ENCODE measurements at places on chromosomes 7 and 10.

DNA sequence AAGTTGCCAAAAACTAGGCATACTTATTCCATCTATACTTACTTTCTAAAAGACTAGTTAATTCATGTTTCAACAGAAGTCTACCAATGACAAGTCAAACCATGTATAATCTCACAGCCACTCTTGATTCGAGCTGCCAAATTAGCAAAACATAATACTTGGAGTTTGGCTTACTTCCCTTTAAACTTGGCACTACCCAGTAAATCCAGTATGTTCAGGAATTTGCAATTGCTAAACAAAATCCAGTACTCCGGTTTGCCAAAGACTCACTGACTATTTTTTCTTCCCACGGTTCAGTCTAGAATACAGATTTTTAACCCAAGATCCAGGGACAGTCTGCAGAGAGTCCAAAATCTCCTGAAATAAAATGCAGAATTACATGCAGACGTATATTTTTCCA lies 4.6 kb downstream of the OAT start:
- no peak for DNase-seq

GRCh38 chr7:155291045-155291530 lies 6.6 kb upstream of the INSIG1 start:
- peak; percentile 92 for DNase-seq

DNA sequence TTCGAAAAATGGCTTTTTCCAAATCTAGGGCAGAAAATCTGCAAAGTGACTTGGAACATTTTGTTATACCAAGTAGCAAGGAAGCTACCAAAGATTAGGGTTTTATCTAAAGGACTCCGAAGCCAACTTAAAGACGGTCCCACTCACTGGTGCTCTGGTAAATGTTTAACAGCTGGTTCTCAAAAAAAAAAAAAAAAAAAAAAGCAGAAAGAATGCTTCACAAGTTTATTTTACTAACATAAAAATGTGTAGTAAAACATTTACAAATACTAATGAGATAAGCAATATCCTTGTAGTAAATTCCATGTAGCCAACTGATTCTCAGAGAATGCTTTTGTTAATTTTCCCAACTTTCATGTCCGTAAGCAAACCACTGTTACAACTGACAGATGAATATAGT lies 38.4 kb downstream of the TAF3 start:
- no peak for DNase-seq

GRCh38 chr10:73771722-73772280 lies 10.0 kb upstream of the CHCHD1 start:
- DNase-seq = no peak

DNA sequence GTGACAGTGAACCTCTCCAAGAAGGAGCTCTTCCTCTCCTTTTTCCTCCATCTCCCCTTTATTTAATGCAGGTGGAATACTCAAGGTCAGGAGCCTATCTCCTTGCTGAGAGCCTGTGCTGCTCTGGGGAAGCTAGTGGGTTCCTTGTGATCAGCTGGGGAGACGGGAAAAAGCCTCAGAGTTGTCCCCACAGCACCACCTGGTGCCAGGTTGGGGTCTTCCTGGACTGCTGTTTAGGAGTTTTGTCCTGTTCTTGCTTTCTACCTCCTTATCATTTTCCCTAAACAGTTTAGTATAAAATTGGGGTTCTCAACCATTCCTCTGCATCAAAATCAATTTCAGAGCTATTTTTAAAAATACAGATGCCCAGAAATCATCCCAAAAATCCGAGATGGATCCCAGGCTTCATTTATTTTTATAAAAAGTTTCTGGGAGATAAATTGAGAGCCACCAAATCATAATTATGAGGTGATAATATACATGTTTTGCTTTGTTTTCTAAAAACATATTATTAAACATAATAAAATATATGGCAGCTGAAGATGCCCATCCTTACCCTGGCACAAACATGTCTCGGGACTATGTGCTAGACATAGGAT lies 44.3 kb downstream of the MACC1 start:
- peak; percentile 54 for DNase-seq

GRCh38 chr7:12812111-12812510 lies 124.7 kb downstream of the ARL4A start:
- no peak for DNase-seq

GRCh38 chr10:101656890-101657289 lies 38.1 kb downstream of the FBXW4 start:
- no peak for DNase-seq

- no peak for DNase-seq
Measured at GRCh38 chr10:124703778-124704427, 40.3 kb downstream of the FAM53B start.

DNA sequence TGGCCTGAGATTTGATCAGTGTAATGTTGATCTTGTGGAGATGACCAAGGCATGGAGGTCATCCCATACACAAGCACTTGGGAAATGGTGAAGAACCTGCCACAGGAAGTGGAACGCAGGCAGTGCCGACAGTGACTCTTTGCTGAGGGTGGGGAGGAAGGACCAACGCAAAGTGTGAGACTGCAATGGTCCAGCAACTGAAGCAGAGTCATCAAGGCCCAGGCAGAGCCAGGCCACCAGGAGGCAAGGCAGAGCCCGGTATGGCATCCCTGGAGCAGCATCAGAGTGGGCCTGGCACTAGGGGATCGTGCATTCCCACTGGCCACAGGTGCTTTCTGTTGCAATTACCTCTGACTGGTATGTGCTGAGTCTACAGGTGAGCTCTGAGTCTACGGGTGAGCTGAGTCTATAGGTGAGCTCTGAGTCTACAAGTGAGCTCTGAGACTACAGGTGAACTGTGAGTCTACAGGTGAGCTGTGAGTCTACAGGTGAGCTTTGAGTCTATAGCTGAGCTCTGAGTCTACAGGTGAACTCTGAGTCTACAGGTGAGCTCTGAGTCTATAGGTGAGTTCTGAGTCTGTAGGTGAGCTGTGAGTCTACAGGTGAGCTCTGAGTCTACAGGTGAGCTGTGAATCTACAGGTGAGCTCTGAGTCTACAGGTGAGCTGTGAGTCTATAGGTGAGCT lies 132.9 kb downstream of the KLF6 start:
- DNase-seq = no peak

GRCh38 chr7:17601921-17602320 lies 303.5 kb downstream of the AHR start:
- no peak for DNase-seq

DNA sequence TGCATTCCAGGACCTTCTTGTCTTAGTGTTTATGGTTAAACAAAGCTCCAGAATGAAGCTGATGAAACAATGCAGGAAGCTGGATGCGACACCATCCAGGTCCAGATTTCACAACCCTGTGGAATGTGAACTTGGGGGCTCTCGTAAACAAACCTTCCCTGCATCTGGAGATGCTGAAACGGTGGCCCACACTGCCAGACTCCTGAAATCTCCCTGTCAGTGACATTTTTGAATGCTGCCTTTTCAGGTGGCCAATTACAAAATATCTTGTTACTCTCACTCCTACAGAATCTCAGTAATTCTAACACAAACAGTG lies 18.8 kb downstream of the VIPR2 start:
- no peak for DNase-seq

DNA sequence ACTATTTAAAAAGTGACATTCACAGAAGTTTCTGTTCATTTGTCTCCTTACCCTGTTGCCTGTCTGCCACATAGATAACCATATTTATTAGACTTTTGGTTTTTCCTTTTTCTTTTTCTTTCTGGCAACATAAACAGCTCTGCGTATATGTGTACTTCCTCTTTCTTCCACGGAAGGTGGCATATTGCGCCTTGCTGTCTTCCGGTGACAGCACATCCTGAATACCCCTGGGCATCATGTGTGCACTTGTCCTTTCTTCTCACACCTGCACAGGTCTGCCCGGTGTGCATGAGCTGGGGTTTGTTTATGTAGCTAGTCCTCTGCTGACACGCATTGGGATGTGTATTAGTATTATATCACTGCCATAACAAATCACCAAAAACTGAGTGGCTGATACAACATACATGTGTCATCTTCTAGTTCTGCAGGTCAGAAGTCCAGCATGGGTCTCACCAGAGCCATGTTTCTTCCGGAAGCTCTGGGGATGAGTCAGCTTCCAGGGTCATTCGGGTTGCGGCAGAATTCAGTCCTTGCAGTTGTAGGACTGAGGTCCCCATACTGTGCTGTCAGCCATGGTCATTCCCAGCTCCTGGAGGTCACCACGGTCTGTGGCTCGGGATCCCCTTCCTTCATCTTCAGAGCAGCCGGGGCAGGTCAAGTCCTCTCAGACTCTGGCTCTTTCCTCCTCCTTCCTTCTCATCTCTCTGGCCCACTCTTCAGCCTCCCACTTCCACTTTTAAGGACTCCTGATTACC lies 596.0 kb upstream of the FOXK1 start:
- DNase-seq = no peak

DNA sequence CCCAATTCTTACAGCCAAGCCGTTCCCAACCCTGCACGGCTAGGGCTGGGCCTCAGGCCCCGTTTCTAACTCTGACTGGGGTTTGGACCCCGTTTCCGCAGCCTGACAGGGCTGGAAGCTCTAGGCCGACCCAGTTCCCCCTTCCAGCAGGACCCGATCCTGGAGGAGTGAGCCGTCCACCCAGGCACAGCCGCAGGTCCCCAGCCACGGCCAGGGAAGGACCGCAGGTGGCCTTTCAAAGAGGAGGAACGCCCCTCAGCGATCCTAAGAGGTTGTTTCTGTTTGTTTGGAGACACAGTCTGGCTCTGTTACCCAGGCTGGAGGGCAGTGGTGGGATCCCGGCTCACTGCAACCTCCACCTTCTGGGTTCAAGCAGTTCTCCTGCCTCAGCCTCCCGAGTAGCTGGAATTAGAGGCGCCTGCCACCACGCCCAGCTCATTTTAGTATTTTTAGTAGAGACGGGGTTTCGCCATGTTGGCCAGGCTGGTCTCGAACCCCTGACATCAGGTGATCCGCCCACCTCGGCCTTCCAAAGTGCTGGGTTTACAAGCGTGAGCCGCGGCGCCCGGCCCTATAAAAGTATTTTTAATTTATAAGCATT lies 778 bp upstream of the GET4 start:
- no peak for DNase-seq

GRCh38 chr10:95628786-95629185 lies 27.7 kb downstream of the ALDH18A1 start:
- no peak for DNase-seq

- DNase-seq = no peak
Measured at GRCh38 chr7:96284240-96284639, 37.7 kb downstream of the SLC25A13 start.

DNA sequence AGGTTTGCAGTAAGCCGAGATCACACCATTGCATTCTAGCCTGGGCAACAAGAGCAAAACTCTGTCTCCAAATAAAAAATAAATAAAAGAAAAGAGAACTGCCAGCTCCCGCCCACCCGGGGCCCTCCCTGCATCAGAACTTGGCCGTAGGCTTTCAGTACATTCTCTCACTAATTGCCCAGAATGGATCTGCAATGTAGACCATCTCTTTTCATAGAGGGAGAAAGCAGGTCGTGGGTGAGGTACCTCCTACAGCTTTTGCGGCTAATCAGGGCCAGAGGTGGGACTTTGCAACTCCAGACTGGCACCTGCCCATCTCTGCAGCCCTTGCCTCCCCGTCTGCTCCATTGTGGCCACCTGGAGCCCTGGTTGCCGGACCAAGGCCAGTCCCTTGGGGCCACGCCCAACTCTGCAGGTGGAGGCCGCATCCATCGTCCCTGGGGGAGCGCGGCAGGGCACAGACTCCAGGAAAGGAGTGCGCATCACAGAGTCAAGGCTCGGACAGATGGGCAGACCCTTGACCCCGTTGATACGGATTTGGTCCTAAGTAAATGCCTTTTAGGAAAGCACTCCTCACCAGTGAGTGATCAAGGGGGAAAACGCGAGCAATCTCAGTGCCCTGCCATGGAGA lies 179.1 kb upstream of the SH2B2 start:
- DNase-seq = no peak

DNA sequence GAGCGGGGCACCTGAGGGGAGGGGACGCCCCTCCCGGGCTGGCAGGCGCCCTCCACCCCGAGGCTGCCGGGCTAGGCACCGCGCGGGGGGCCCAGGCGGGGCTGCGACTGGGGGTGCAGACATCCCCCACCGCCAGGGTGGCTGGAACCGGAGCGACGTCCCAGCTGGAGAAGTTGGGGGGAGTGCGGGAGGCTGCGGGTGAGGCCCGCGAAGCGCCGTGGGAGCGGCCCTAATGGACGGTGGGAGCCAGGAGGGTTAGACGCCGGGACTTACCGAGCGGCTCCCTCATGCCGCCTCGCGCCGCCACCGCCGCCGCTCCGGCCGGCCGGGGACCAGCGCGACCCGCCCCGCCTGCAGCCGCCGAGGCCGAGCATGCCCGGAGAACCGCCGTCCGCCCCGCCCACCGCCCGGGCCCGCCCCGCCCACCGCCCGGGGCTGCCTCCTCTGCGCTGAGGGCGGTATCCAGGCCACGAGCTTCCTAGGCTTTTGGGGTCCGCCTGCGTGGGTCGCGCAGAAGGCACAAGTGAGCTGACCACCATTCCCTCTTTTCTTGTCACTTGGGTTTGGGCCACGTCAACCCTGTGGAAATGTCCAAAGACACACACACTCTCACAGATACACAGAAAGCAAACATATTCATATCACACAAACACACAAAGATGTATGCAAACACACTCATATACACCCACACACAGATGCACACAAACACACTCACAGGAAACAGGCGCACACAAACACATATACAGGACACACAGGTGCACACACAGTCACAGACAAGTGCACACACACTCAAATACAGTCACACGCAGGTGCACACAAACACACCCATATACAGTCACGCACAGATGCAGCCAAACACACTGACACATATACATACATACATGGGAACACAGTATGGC lies at the start of gene JCAD:
Gene JCAD, minus strand, starts transcription at position 378 of the 899 bp plus-strand sequence. CDS start 11,774 bp downstream, outside the sequence.
- peak; percentile 70 for DNase-seq

GRCh38 chr10:25552283-25552919 lies 377.6 kb downstream of the GPR158 start:
- DNase-seq = no peak

DNA sequence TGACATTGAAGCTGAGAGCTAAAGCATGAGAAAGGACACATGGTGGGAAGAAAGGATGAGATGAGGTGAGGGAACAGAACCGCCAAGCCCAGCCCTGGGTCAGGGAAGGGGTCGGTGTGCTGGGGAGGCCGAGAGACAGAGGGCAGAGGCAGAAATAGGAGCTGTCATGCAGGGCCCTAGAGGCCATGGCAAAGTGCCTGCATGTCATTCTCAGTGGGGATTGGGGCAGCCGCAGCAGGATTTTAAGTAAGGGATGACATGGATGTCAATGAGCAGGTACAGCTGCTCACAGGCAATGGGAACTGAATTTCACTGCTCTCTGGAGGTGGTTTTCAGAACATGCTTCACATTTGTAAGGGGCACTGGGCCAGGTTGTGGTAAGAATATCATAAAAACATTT lies 227.4 kb downstream of the RAB11FIP2 start:
- no peak for DNase-seq

GRCh38 chr10:24382979-24383663 lies 174.2 kb downstream of the KIAA1217 start:
- no peak for DNase-seq

Data from H54 (cell line).